Hindlimb muscle (tissue), 1 donor: ENCODE measurements at places on chromosomes 7 and 10. TPM values are rescaled to one million over a fixed set of nuclear protein-coding genes. Genes with fewer than 3 reads are reported as not detected.
A peak's percentile ranks its signal among the peaks of the same experiment; 100 is the strongest.

- no peak for DNase-seq
These were observed 8.3 kb upstream of the ATP6V0E2 start for GRCh38 chr7:149865437-149865836.

DNA sequence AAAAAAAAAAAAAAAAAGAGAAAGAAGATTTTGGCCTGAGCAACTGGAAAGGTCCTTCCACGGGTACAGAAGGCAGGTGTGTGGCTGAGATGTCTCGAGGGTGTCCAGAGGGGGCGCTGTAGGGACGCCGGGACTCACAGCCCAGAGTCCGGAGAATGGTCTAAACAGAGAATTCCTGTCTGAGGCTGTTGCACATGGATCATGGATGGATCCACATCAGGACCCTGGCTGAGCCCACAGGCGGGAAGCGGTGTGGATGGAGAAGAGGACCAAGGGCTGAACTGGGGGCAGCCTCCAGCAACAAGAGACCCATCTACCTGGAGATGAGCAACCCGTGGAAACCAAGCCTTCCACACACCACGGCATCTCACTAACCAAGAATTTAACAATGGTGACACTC, 55.0 kb downstream of the PKD1L1 start:
- no peak for DNase-seq

DNA sequence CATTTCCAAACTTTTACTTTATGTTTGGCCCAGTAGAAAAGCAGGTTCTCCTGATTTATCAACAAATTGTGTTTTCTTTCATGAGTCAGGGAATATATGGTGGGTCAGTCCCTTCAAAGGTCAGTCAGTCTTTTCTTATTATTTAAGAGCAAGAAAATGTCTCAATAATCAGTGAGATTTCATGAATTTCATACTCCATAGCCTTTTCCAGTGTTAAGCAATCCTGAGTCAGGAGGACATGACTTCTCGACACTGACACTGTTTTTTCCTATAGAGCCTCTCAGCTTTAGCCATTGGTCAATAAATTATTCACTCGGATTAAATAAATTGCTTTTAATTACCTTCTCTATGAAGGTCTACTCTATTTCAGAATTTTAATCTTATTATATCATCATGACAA, 334.5 kb downstream of the SORCS1 start:
- DNase-seq = no peak

DNA sequence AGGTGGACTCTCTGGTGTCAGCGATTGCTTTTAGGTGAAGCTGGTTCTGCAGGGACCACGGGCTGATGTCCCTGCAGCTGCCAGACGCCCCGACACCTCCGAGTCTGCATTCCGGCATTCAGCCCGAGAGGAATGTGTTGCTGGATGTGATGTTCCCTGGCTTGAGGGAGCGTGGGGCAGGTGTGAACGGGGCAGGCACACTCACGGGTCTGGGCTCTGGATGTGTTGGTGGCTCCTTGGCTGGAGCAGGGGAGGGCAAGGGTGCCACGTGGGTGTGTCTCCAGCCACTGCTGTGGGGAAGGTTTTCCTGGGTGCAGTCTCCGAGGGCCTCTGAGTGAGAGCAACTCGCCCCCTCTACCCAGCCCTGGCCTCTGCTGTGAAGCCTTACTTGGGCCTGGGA, 140.5 kb downstream of the CAMK1D start:
- no peak for DNase-seq

DNA sequence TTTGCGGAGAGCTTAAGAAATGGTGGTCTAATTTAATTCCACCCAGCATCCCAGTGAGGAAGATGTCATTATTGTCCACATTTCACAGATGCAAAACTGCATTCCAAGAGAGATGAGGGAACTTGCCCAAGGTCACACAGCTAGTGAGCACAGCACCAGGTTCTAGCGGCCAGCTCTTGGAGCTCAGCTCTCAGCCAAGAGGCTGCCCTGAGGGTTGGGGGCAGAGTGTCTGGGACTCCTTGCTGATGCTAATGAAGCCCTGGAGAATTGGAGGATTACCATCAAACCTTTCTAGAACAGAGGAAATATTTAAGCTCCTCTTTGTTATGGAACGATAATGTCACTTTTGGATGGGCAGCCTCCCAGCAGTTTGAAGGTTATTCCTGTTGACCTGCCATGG, 48.0 kb downstream of the PLPP4 start:
- DNase-seq = no peak

DNA sequence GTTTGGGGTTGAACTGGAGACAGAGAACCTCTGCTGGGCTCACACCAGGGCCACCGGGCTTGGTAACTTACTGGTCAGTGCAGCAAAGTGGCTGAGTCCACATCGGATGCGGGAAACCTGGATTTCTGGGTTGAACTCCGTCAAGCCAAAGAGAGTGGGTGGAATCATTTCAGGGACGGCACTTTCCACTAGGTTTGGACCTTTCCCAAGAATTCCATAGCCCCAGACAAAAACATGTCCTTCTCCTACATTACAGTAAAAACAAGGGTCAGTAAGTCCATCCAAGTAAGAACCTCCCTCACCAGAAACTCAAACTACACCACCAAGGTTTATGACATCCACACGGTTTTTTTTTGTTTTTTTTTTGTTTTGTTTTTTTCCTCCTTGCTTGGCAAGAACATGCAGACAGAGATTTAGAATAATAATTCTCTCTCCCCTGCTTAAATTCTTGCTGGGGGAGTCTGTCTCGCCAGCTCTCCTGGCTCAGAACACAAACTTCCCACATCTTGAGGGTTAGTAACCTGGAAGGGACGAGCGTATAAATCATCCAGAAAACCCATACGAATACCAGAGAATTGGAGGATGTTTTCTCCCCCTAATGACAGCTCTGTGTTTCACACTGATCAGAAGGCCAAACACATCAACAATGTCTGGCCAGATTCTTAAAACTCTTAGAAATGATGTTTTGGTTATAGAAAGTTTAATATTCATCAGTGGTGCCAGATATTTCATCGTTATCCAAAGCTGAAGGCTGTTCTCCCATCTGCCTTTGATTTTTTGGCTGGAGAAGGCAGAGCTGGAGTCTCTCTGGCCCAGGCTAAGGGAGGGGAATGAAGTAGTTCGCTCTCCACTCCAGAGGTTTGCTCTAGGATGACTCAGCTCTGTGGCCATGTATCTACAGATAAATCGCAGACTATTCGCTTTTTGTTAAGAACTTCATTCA, 17.5 kb downstream of the RCC1L start:
- peak; percentile 68 for DNase-seq

DNA sequence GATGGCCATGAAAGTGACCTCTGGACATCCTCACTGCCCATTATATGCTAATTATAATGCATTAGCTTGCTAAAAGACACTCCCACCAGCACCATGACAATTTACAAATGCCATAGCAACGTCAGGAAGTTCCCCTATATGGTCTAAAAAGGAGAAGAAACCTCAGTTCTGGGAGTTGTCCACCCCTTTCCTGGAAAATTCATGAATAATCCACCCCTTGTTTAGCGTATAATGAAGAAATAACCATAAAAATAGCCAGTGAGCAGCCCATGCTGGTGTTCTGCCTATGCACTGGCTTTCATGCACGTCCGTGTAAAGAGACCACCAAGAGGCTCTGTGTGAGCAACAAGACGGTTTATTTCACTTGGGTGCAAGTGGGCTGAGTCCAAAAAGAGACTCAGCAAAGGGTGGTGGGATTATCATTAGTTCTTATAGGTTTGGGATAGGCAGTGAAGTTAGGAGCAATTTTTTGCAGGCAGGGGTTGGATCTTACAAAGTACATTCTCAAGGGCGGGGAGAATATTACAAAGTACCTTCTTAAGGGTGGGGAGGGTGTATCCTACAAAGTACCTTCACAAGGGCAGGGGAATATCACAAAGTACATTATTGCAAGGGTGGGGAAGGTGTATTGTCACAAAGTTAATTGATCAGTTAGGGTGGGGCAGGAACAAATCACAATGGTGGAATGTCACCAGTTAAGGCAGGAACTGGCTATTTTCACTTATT, 45.6 kb downstream of the LBX1 start:
- no peak for DNase-seq

GRCh38 chr7:150317748-150318444, 5.3 kb upstream of the LRRC61 start:
- DNase-seq = no peak

DNA sequence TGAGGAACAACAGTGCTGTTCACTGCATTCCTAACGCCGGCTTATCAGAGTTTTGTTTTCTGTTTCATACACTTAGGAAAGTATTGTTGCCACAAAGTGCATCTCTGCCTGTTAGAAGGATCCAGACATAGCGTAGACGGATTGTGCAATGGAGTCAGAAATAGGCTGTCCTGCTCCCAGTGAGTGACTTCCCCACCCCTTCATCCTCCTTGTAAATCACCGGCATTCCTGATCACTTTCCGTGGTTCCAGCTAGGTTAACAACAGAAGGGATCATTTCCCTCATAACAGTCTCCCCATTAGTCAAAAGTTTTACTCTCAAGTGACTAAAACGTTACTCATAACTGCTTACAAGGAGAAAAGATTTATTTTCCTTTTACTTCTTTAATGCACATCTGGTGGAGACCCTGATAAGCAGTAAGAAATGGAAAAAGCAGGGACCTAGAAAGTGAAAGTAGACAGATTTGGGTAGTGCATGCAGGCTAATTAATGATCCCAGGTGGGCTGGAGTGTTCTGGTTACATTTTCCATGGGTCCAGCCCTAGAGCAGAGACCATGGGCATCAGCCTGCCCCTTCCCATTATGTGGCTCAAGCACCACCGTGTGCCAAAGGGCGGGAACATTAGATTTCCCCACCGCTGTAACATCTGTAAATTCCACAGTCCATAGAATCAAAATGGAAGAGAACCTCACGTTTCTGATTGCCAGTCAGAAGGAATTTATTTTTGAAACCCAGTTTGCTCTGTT, 395.1 kb upstream of the GALNT17 start:
- DNase-seq = peak; percentile 20

- DNase-seq = no peak
These were observed 339.0 kb upstream of the ZMIZ1 start for GRCh38 chr10:78729800-78730199.

DNA sequence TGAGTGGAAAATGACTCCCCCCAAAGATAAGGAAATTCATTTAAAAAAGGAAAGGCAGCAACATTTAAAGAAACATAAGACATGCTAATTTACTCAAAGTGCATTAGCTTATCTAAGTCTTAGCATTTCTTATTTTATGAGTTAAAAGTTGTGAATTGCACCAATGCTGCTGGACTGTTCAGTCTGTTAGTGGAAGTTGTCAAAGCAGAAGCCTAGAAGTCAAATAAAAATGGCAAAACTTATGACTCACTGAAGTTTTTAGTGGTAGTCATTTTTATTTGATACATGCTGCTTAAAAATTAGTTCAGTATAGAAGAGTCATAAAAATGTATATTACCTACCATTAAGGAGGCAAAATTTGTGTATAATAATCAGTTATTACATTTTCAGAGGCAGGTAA, 90.8 kb upstream of the FGL2 start:
- DNase-seq = no peak

GRCh38 chr10:16570731-16571130, 49.1 kb upstream of the C1QL3 start:
- no peak for DNase-seq

DNA sequence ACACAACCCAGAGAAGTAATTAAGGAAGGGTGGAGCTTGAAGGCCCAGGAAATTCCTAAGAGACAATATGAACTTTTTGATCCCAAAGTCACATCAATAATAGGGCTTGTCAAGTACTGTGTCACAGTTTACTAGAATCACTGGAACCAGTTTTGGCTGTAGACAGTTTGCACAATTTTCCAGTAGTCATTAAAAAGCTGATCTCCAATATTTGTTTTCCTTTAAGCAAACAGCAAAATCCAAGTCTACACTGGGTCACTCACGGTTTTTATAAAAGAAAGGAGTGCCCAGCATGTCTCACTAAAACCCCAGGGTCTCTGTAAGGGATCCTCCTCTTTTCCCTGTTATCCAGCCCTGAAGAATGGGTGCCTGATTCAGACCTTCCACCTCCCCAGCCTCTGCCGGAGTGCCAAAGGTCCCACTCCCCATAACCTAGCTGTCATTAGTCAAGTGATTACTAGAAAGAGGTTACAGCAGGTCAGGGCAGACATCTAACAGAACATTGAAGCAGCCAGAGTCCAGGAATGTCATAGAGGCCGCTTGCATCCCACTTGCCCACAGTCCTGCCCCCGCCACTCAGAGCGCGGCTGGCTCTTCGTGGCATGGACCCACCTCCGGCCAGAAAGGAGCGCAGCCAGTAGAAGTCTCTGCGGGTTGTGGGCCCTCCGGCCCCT, 552 bp downstream of the SLC25A16 start:
- no peak for DNase-seq

DNA sequence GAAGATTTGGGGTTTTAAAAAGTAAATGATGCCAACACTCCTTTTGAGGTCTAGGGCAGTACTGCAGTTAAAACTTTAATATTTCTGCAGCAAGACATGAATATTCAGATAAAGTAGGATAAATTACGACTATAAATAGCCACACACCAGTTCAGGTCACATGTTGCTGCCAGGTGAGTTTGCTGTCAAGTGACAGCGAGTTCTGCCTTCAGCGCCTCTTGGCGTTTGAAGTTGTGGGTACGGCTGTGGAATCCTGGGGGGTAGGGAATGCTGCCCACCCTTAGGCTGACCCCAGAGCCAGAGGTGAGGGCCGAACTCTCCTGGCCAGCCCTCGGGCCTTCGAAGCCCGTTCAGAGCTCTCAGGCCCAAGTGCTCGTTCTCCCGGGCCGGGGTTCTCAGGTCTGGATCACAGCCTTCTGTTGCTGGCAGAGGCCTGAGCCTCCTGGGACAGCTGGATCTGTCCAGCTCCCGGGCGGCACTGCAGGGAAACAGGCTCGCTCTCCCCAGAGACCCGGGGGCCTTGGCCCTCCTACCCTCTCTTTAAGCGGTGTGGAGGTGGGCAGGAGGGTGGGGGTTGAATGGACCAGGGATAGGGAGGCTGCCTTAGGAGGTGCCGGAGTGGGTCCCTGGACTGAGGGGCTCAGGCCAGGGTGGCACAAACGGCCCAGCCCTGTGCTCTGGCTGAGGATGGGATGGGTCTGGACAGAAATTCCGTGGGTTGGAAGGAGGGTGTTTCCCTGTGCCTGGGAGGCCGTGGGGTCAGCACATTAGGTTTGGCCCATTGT, 5.4 kb downstream of the BRI3 start:
- no peak for DNase-seq

- DNase-seq = no peak
These were observed 105.0 kb upstream of the PPP2R2D start for GRCh38 chr10:131795761-131796160.

- no peak for DNase-seq
These were observed 350.7 kb downstream of the IPMK start for GRCh38 chr10:57917019-57917418.

- no peak for DNase-seq
These were observed 95.9 kb upstream of the GPR26 start for GRCh38 chr10:123570051-123570897.

DNA sequence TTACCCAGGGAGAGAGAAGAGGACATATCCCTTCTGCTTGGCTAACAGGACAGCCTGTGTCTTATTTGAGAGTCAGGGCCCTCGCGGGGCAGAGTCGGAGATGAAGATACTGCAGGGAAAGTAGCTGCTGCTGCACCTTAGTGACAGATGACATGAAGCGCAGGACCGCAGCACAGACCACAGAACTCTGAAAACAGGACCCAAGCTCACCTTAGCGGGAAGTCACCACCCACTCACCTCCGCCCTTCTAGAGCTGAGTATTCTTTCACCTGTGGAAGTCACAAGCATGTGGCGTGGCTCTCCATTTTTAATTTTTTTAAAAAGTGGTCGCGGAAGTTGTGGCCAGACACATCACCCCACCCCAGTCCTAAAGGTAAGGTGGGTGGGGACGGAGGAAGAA, 191.4 kb downstream of the FAM107B start:
- DNase-seq = no peak

Gene CFAP43
- polyA plus RNA-seq = 0.39 TPM

Gene GRID2IP
- 0.18 TPM for polyA plus RNA-seq

Gene RTKN2
- 3.6 TPM for polyA plus RNA-seq

Gene ENTPD1
- 10.4 TPM for polyA plus RNA-seq

Gene STEAP4
- 7.5 TPM for polyA plus RNA-seq
